Mesendoderm (in vitro differentiated cells): ENCODE measurements at places on chromosomes 7 and 10.
A peak's percentile ranks its signal among the peaks of the same experiment; 100 is the strongest.

GRCh38 chr7:8753355-8753754, 319.9 kb downstream of the NXPH1 start:
- no peak for DNase-seq

DNA sequence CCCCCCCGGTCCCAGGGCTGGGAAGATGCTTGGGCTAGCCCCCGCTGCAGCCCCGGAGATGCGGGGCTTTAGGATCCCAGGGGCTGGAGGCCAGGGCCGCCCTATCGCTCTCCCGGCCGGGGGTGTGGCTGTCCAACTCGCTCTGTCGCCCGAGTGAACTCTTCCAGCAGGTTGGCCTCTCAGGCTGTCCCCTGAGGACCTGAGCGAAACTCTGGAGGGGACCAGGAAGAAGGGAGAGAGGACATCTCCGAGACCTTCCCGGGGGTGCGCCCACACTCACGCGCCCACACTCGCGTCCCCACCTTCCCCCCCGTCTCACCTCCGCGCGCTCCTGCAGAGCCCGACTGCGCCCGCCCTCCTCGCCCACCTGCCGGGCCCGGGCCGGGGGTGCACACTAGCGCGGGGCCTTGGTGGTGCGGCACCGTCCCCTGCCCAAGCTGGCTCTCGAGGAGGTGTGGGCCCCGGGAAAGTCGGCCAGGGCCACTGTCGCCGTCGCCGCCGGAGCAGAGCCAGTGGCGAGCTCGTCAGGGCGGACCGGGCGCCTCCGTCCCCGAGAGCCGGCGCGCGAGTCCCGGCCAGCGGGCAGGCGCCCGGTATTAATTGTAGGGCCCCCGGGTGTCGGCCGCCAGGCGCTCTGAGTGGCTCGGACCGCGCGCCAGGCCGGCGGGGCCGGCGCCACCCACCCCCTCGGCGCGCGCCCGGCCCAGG, 101.7 kb upstream of the SVIL start:
- DNase-seq: peak; percentile 79

GRCh38 chr7:46047581-46047980, 126.5 kb upstream of the IGFBP3 start:
- no peak for DNase-seq

DNA sequence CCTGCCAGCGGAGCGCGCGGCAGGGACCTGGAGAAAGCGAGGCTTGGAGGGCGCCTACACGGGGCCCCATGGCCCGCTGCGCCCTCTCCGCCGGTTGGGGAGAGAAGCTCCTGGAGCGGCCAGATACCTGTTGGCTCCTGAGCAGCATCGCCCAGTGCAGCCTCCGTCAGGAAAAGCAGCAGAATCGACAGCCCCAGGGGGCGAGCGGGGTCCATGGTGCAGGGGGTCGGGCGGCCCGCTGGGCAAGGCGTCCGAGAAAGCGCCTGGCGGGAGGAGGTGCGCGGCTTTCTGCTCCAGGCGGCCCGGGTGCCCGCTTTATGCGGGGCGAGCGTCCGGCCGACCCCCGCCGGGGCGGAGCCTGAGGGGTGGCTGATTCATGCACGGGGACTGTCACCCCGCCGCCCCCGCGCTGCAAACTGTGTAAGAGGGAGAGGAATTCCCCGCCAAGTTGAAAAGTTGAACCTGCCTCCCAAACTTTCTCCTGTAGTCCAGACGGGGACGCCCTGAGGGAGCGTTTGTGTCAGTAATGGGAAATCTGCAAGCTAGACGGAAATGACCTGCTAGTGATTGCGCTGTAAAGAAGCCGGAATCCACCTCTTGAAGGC, at the start of gene TFPI2:
Gene TFPI2 (minus strand): TSS at position 290 of the 605 bp plus-strand sequence. CDS start 75 bp downstream, at position 215.
- DNase-seq: peak; percentile 84

DNA sequence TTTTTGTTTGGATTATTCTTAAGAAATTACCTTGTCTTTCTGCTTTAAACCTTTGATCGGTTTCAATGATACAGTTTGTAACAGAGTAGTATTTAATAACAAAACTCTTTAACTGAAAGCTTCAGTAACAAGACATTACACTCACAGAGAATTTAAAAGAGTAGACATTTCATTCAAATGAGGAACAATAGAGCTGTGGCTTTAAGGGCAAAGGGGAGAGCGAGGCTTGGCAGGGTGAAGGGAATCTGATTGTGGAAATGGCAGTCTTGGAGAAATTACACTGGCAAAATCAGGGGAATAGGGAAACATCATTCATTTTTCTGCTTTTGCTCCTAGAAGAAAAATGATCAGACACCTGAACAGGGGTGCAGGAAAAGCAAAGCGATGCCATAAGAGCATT, 5.1 kb upstream of the HIPK2 start:
- no peak for DNase-seq

- DNase-seq: no peak
Measured at GRCh38 chr10:5506751-5507648, 7.6 kb upstream of the CALML5 start.

- DNase-seq: peak; percentile 79
Measured at GRCh38 chr7:66529883-66530610, 98.6 kb upstream of the KCTD7 start.

- DNase-seq: peak; percentile 52
Measured at GRCh38 chr10:86671985-86672710, 3.8 kb downstream of the LDB3 start.

GRCh38 chr7:155523168-155523675, 23.1 kb downstream of the CNPY1 start:
- DNase-seq: no peak

GRCh38 chr10:97307866-97308780, 10.9 kb upstream of the FRAT1 start:
- no peak for DNase-seq

- no peak for DNase-seq
Measured at GRCh38 chr7:39265641-39266591, 288.2 kb downstream of the POU6F2 start.

GRCh38 chr7:95141755-95142154, 182.6 kb downstream of the PON1 start:
- no peak for DNase-seq

DNA sequence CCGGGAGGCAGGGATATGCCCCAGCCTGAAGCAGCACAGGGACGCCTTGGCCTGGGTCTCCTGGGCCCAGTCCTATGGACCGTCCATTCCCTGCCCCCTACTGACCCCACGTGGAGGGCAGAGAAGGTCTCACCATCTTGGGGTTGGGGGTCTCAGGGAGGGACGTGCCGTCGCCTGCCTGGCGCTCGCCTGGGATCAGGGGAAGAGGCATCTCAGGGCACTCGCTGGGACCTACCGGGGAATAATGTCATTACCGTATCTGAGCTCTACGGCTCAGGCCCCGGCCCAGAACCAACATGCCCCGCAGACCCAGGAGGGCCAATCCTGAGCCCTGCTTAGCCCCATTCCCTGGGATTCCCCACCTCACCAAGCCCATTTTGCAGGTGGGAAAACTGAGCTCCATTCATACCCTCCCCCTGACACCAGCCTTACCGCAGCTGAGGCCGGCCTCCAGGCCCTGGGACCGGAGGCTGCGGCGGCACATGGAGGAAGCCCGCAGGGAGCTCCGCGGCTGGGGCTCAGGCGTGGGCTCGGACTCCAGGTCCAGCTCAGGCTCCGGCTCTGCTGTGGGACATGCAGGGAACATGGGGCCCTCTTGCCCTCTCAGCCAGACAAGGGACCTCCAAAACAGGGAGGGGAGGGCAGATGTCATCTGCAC, 40.7 kb downstream of the GRID2IP start:
- DNase-seq: no peak

- no peak for DNase-seq
Measured at GRCh38 chr7:137507096-137507495, 163.6 kb upstream of the PTN start.

DNA sequence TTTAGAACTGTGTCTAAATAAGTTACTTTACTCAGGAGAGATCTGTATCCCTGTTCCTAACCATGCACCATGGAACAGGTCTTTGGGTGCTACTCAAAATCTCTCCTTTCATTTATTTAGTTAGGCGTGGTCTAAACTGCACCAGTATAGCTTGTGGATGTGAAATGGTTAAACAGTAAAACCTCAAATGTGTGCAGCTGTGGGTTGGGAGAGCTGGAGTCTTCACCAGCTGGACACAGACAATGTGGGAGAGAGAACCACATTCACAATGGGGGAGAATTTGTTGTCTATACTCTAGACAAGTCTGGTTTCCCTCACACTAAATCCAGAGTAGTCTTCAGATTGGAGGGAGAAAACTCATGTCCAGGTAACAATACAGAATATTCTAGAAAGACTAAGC, 31.2 kb upstream of the IKZF1 start:
- no peak for DNase-seq

DNA sequence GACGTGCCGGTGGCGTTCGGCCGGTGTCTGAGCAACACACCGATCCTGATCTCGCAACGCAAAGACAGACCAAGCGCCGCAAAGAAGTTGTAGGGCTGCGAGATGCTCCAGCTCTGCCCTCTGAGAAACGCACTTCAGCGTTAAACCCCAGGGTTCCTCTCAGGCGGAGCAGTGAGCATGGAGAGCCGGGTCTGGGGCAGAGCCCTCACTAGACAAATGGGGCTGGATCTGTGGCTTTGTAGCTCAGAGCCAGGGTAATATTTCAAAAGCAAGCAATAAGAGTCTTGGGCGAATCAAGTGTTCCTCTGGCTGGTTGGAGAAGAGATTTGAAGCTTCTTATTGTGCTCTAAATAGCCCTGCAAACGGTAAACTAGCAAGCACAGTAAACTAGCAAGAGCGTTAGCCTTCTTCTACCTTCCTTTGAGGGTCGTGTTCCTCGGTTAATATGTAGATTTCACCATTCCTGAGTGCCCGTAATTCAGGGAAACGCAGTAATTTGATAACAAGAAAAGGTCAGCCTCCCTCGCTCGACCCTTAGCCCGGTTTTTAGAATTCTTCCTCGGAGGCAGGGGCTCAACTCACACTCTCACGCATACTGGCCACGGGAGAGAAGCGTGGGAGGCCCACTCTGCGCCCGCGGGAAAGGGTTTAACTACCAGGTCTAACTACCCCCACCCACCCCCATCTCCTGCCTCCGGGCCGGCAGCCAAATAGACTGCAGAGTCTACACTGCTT, 6.7 kb downstream of the SKAP2 start:
- DNase-seq: peak; percentile 61

DNA sequence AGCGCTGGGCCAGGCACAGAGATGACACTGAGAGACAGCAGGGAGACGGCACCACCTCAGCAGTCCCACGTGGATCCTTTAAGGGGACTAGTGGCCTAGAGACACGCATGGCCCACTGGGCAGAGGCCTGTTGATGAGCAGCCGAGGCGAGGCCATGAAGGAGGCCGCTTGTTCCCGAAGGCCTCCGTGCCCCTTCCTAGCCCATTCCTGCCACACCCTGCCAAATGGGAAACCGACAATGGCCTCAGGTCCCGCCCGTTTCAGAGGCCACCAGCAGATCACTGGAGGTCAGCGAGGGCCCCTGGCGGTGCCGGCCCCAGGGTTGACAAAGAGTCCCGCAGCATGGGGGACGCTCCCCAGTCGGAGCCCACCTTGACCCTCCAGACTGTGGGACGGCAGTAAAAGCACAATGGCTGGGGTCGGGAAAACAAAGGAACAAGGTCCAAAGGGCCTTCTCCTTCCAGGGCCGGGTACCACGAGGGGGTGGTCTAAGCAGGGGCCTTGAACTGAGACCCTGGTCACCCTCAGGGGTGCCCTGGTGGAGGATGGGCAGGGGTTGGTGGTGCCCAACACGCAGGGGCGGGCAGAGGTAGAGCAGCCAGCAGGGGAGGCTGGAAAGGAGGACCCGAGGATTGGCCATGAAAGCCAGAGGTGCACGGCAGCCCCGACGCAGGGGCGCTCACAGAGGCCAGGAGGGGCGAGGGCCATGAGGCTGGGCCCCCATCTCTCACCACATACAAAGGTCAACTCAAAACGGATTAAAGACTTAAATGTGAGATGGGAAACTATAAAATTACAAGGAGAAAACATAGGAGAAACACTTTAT, 19.9 kb upstream of the CNPY1 start:
- no peak for DNase-seq

- DNase-seq: peak; percentile 66
Measured at GRCh38 chr10:121088524-121088923, 237.4 kb downstream of the WDR11 start.

GRCh38 chr7:158098125-158099030, 489.2 kb downstream of the PTPRN2 start:
- no peak for DNase-seq

DNA sequence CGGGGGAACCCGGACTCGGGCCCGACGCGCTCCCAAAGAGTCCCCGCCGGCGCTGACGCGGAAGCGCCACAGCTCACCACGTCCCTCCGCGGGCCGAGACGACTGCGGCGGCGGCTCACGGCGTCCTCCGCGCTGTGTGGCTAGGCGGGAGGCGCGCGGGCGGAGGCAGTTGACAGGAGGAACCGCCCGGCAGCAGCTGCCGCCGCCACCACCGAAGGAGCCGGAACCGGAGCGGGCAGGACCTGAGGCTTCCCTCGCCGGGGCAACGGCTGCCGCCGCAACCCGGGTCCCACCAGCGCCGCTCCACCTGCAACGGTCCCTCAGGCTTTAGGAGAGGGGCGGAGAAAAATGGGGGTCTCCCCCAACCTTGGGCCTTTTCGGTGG, 334 bp downstream of the ZNF800 start:
- peak; percentile 65 for DNase-seq

- DNase-seq: peak; percentile 63
Measured at GRCh38 chr10:34760606-34761005, 54.5 kb downstream of the PARD3 start.

GRCh38 chr7:149830997-149831740, 7.0 kb upstream of the ZNF862 start:
- DNase-seq: no peak

- DNase-seq: no peak
Measured at GRCh38 chr7:147810269-147810668, 780.3 kb upstream of the C7orf33 start.

DNA sequence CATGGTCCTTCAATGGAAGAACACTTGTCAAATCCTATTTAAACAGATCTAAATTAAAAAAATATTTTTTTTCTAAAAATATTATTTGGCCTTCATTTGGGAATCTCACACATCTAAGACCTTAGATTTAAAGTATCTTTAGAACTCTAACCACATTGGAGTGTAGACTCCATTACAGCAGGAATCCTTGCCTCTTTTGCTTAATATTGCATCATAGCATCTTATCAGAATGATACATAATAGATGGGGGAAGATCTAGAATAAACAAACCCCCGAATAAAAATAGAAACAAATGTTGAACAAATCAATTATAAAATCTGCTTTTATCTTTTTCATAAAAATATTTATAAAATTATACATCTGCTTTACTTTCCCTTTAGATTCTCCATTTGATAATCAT, 27.6 kb upstream of the EPC1 start:
- no peak for DNase-seq

- no peak for DNase-seq
Measured at GRCh38 chr7:68547181-68547580, 1051.1 kb upstream of the AUTS2 start.

- peak; percentile 32 for DNase-seq
Measured at GRCh38 chr7:31129067-31129466, 77.0 kb downstream of the ADCYAP1R1 start.

GRCh38 chr10:31017534-31018355, 13.9 kb downstream of the ZNF438 start:
- DNase-seq: no peak

DNA sequence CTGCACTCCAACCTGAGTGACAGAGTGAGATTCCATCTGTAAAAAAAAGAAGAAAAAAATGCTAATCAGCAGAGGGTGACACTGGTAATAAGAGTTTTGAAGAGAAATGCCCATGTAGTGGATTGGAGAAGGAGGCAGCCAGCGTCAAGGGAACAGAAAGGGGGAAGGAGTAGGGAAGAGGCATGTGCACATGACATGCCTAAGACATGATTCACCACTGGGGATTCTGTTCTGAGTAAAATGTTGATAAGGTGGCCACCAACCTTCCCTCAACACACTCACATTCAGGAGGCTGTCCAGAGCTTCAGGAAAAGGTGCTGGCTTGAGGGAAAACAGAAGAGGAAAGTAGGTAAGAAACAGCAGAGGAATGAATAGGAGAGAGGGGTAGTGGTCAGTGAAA, 39.9 kb downstream of the AKR1D1 start:
- DNase-seq: peak; percentile 91
